COR-L47 (cell line): ENCODE measurements at places on chromosomes 3 and 15.

- DNase-seq = no peak
These were observed 16.0 kb downstream of the CAPN3 start for GRCh38 chr15:42375252-42375651.

DNA sequence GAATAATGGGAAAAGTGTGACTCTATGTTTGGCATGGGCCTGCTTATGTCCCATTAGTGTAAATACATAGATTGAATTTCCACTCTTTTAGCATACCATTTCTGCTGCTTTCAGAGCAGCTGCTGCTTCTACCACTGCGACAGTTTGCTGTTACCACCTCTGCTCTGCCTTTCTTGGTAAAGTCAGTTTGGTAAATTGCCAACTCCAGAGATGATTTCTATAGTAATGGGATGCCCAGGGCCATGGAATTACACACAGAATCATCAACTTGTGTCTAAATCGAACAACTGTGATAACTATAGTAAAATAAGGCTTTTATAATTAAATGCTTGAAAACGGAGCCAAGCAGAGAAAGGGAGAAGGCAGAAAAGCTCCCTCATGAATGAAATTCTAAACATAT is 168.4 kb upstream of the VEPH1 start:
- DNase-seq = peak; percentile 56

DNA sequence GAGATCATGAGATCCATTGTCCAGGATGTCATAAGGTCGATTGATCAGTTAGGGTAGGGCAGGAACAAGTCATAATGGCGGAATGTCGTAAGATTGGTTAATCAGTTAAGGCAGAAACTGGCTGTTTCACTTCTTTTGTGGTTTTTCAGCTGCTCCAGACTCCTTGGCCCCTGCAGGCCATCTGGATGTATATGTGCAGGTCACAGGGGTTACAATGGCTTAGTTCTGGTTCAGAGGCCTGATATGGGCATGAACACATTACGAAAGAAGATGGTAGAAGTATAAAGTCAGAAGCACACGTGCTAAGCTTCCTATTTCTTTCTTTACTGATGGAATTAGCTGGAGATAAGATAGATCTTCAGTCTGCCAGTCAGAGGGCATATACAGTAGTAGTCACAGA is 315.4 kb upstream of the LRRC3B start:
- DNase-seq = no peak

DNA sequence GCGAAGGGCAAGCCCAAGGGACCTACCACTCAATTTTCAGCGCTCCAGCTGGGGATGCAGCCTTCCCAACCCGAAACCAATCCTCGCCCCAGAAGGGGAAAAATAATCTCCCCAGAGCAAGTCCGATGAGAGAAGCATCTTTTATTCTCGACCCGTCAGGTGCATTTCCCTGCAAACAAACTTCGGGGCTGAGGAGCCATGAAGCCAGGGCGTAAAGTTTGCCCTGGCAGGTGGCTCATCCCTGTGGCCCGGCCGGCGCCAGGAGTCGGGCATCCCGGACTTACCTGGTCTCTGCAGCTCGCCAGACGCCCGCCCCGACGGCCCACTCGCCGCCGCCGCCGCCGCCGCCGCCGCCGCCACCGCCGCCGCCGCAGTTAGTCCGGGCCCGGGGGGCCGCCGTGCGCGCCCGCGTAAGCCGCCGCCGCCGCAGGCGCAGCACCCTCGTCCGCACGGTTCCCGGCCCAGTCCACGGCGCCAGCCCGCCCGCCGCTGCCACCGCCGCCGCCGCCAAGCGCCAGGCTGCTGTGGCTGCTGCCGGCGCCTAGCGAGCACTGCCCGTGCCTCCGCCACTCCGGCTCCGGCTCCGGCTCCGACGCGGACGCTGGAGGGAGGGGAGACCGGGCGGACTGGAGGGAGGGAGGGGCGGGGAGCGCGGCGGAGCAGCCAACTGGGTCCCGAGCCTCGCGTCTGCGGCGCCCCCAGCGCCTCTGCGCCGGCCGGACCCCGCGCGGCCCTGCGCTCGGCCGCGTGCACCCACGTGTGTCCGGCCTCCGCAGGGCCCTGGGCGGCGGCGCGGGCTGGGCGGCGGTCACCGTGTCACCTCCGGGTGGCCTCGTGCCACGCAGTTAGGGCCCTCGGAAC is at the start of gene CNTN3:
Gene CNTN3, minus strand, starts transcription at position 553 of the 861 bp plus-strand sequence. CDS start 93,547 bp downstream, outside the sequence.
- peak; percentile 6 for DNase-seq

DNA sequence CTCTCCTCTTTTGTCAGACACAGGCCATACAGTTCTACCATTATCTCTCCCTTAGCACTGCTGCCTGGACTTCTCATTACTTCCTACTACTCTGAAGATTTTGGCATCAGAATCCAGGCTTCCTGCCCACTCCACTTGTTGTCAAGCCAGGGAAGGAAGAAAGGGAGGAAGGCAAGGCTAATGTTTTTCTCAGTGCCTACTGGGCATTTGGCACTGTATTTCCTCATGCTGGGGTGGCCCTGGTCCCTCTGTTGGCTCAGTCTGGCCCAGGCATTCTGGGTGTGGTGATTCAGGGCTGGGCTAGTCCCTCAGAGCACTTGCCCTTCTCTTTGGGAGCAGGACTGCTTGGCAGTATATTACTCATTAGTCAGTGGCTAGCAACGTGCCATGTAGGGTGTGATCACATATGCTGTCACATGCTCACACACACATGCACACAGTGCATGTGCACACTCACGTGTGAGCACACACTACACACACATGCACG is 52.9 kb downstream of the BSN start:
- no peak for DNase-seq

GRCh38 chr15:29100486-29101000 is 169.1 kb downstream of the NSMCE3 start:
- no peak for DNase-seq

- peak; percentile 49 for DNase-seq
These were observed 4.0 kb downstream of the TEX9 start for GRCh38 chr15:56369234-56369633.

DNA sequence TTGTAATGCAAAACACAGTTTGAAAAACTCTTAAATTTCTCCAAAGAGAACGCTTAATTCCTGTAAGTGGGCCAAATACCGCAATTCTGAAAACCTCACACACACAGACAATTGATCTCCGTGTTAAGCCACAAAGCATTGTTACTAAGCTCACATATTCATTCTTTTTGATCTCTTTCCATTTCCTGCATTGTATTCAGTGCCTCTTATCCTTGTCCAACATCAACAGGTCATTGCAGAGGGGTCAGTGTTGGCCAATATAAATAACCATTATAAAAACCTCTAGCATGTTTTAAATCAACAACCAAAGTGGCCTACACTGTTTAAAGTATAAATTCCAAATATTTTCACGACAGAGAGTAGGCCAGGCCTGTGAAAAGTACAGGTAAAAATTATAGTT is 171.1 kb downstream of the PDZRN3 start:
- DNase-seq = no peak

GRCh38 chr15:73865379-73865778 is 8.0 kb upstream of the TBC1D21 start:
- no peak for DNase-seq

GRCh38 chr3:125317761-125318160 is 57.4 kb downstream of the ZNF148 start:
- DNase-seq = no peak

- no peak for DNase-seq
These were observed 90.2 kb upstream of the SLC6A11 start for GRCh38 chr3:10725846-10726245.

DNA sequence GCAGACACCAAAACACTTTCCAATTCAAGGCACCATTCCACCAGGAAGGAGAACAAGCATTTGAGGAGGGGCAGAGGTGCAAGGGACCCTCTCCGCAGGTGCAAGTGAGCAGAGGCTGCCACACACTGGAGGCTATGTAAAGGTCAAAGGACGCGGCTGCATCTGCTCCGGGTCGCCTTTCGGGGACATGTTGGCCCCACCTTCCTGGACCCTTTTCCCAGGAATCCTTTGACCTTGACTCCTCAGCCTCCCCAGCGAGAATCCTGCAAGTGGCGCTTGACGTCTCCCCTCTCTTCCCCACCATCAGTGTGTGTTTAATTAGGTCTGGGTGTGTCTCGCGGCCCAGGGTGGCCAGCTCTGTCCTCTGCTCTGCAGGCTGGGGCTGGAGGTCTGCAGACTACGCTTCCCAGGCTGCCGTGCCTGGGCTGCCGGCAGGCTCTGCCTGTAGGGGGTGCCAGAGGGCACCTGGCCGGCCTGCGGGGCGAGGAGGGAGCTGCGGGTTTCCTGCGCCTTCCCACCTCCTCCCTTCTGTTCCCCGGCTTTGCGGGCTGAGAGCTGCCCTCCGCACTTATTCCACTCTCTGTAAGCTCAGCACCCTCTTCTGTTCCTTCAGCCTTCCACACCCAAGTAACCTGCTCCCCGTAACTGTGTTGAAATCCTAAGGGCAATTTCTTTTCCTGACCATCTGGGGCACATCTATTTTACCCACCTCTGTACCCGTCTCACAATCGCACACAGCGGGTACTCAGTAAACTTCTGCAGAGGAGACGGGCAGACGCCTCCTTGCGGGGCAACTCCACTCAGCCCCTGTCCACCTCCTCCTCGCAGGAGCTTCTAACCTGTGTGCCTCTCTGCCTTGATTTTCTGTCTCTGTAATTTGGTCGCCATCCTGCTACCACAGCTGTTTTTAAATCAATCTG is 129.8 kb downstream of the NSMCE3 start:
- peak; percentile 20 for DNase-seq

DNA sequence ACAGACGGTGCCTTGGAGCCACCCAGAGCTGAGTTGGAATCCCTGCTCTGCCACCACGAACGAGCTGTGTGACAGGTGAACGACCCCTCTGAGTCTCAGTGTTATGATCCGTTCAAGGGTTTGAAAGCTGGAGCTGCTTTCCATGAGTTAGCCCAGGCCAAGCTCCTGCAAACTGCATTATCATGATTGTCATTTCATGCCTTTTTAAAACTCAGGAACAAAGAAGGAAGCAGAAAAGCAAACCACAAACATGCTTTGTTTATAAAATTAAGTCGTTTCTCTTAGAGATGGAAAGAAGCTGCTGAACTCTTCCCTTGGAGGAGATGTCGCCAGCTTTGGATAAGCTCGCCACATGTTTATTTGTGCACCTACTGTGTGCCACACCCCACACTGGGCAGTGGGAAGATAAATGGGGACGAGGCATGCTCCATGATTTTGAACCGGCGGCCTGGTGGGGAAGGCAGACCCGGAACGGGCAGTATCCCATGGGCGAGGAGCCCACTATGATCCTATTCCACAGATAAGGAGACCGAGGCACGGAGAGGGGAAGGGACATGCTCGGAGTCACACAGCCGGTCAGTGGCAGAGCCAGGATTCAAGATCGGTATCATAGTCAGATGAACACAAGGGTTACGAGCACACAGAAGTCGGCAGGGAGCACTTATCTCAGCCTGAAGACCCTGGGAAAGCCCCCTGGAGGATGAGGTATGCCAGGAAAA is 15.9 kb downstream of the HRH1 start:
- DNase-seq = no peak

- DNase-seq = no peak
These were observed 68.7 kb downstream of the GBE1 start for GRCh38 chr3:81692766-81693165.

- DNase-seq = no peak
These were observed 307.4 kb downstream of the NTRK3 start for GRCh38 chr15:87949151-87949574.

DNA sequence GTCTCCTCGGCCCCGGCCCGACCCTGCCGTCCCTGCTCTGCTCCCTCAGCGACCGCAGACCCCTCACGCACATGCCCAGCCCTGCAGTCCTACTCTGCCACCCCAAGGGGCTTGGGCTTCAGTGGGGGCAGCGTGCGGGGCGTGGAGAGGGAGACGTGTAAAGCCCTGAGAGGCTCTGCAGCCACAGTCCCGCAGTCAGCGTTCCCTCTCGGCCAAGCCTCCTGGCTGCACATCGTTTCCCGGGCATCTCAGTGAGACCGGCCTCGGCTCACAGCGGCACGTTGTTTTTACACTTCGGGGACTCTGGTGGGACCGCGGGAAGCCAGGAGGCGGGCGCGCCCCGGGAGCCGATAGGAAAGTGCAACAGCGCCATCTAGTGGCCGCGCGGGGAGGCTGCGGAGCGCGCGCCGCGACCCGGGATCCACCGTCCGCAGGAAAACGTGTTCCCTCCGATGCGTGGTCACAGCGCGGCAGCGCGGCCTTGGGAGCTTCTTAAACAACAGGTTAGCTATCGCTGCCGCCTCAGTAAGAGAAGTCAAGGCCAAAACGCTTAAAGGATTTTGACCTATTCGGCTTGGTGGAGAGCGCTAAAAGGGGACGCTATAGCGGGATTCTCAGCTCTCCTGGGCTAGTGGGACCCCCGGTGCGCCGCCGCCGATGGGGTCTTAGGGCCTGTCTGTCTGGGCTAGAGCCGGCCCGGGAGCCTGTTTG is 226.8 kb upstream of the IGF1R start:
- peak; percentile 51 for DNase-seq

DNA sequence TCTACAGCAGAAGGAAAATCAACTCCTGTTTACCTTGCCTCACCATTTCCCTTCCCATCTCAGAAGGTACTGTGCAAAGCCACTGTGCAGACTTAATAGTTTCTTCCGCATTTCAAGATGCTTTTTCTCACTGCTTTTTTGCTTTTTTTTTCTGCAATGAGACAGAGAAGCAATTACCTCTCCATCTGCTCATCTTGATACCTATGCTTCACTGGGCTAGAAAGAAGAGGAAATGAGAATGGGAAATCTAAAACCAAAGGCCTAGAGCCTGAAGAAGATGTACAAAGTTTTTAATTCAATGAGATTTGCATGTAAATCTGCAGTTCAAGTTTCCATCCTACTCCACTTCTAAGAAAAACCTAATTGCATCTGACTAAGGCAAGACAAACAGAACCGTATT is 238.1 kb upstream of the SETMAR start:
- DNase-seq = no peak

DNA sequence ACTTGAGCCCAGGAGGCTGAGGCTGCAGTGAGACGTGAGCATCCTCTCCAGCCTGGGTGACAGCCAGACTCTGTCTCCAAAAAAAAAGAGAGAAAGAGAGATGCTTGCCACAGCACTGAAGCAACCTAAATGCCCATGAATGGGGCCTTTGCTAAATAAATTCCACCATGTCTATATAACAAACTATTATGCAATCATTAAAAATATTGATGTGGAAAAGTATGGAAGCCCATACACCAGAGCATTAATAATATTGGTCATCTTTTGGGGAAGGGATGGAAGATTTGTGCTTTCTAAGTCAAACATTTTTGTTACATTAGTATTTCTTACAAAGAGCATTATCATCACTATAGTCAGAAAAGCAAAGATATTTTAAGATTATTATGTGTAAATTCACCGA is 116.6 kb downstream of the MEGF11 start:
- no peak for DNase-seq

- DNase-seq = no peak
These were observed 105.2 kb upstream of the KLHL25 start for GRCh38 chr15:85899927-85900326.
